ENCODE measurements at places on chromosomes 11 and 22.

- DNase-seq = no peak
These were observed 85.9 kb downstream of the SBF2 start for GRCh38 chr11:10208131-10208575.

- DNase-seq = no peak
These were observed 12.3 kb upstream of the CACNA1I start for GRCh38 chr22:39558254-39558727.

GRCh38 chr11:83116015-83116641 is 40.8 kb upstream of the PCF11 start:
- DNase-seq = no peak

- no peak for DNase-seq
These were observed 165.0 kb downstream of the UVRAG start for GRCh38 chr11:75980031-75980430.

DNA sequence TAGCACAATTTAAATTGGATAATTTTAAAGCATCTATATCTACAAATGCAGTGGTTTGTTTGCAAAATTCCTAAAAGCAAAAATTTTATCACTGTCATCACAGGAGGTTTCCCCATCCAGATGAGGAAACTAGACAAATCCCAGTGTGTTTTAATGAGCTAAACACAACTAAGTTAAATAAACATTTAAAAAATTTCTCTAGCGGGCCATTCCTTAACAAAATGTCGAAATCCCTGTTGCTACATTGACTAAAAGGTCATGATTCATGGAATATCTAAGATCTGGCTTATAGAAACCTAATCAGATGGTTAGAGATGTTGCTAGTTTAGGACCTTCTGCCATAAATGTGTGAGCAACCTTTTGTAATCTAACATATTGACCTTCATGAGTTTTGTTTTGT is 107.3 kb upstream of the BDNF start:
- no peak for DNase-seq

- no peak for DNase-seq
These were observed 7.0 kb upstream of the POLA2 start for GRCh38 chr11:65254724-65255123.

- no peak for DNase-seq
These were observed 23.2 kb upstream of the GLYATL1B start for GRCh38 chr11:59062602-59063529.

DNA sequence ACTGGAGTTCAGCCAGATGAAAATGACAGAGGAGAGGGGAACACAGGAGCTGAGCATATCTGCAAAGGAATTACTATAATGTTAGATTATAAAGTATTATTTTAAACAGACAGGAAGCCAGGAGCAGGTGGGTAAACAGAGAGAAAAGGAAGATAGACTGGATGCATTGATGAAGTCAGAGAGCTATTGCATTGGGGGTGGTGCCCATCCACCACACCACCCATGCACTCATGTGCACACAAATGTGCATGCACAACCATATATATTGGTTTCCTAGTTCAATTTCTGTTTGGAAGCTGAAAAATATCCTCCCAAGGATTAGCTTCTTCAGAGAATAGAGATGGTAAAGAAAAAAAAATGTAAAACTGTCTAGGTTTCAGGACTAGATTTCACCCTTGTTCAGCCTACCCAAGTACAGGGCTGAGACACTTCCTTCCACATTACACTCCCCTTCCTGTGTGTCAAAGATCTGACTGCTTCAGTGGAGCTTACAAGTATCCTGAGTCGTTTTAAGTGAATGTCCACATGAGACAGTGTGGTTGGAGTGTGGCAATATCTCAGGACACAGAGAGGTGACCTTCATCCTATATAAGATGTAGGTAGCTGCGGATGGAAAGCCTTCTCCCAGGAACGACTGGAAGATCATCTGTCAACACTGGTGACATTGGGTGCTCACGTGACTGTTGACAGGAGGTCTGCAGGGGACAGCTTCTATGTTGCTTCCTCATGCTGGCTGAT is 12.2 kb upstream of the SMPD1 start:
- no peak for DNase-seq

- no peak for DNase-seq
These were observed 51.4 kb upstream of the WNT7B start for GRCh38 chr22:46028106-46028991.

DNA sequence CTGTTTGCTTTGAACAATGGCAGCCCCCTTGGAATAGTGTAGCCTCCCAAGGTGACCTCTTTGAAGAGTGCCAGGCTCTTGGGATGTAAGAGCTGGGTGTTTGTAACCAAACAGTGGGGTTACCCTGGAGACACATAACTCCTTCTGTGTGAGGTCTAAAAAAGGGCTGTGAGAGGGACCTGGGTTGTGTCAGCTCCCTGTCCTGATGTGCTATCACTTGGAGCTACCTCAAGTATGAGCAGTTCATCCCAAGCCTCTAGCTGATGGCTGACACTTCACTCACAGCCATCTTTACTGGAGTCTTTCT is 40.2 kb downstream of the TSPAN18 start:
- no peak for DNase-seq

DNA sequence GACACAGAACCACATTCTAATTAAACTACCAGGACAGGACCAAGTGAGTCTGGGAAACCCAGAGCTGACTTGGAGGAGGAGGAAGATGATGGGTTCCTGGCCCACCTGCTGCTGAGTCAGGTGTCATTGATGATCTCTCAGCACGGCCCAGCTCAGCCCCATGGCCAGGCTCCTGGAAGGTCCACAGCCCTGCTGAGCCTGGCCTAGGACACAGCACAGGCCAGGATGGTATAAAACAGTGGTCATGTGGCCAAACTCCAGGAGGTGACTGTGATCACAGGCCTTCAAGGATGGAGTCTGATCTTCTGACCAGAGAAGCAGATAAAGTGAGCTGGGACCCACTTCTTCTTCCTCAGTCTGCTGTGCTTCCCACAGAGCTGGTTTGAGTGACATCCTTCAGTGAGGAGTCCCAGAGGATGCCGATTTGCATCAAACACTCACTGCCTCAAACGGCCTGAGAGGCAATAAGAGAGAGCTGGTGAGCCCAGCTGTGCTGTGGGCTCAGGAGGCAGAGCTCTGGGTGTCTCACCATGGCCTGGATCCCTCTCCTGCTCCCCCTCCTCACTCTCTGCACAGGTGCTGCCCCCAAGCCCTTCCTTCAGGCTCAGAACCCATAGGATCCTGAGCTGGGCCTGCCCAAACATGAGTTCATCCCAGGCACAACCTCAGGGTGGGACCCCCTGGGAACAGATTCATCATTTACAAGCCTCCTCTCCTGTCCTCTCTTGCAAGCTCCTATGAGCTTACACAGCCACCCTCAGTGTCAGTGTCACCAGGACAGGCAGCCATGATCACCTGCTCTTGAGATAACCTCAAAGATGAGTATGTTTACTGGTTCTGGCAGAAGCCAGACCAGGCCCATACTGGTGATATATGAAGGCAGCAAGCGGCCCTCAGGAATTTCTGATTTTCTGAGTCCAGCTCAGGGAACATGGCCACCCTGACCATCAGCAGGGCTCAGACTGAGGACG is 37.7 kb upstream of the IGLL5 start:
- DNase-seq = no peak

DNA sequence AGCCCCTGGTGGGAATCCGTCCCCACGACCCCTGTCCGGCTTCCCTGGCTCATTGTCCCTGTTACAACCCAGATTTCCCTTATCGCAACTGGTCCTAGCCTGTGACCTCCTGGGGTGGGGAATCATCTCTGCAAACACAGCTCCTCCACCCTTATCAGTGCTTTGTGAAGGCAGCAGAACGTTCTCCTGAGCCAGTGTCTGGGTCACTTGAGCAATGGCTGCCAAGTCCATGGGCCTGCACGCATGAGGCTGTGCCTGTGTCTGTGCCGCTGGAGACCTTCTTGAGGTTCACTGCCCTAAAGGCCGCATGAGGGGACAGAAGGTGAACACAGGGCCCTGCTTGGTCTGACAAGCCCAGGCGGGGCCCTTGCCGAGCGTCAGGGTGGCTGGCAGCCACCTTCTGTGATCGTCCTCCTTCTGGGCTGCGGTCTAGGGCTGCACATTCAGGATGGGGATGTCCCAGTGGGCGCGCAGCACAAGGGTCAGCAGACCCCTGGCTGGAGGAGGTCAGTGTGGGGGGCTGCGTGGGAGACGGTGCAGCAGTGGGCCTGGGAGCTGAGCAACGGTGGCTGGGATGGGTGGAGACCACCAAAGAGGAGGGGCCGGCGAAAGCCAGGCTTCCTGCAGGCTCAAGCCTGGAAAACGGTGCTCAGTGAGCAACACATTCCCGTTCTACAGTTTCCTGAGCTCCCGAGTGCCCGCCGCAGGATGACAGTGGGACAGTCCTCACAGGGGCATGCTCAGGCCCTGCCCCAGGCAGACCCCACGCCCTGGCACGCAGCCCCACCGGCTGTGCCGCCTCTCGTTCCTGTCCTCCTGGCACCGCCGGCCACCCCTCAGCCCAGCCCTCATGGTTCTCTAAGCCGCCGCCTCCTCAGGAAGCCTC is 74.1 kb downstream of the CDKN1C start:
- DNase-seq = no peak

- DNase-seq = no peak
These were observed 2.8 kb upstream of the TMPRSS13 start for GRCh38 chr11:117931971-117932370.

GRCh38 chr22:43393132-43393843 is 18.5 kb upstream of the MPPED1 start:
- no peak for DNase-seq
